ENCODE measurements at places on chromosomes 4 and X.

DNA sequence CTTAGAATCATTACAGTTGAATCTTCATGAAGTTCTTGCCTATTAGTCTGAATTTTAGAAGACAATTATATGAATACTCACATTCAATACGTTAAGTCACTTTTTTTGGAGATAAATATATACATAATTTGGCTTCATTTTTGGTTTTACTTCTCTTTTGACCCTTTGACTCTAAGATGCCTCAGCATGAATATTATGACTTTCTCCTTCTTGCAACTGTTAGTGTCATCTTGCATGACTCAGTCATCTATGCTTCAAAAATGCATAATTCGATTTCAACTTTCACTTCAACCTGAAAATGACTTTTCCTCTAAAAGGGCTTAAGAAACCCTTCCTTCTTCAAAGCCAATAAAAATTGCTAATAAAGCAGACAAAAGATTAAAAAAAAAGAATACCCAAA lies 1427.5 kb downstream of the ADGRL3 start:
- no peaks in the 10 kb centered on the region for H3K4me1 ChIP-seq
- H3K27ac ChIP-seq: no peak overlapping the region
- H3K4me3 ChIP-seq: no peak overlapping the region
- no peaks in the 10 kb centered on the region for H3K27me3 ChIP-seq
- no peak for DNase-seq
- H3K36me3 ChIP-seq: no peaks in the 10 kb centered on the region

DNA sequence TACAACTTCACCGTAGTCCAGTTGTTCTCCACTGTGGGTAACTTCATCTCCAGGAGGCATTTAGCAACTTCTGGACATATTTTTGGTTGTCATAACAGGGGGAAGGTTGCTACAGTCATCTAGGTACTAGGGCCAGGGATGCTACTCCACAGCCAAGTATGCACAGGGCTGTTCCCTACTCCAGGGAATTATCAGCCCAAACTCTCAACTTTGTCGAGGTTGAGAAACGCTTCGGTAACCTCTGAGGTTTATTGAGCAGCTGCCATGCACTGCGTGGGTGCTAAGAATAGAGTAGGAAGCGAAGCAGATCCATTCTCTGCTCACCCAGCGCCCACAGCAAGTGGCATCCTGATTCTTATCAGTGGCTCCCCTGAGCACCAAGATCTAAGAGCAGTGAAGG lies 8.2 kb downstream of the FGFBP1 start:
- H3K4me3 ChIP-seq: no peak overlapping the region
- DNase-seq: no peak
- H3K36me3 ChIP-seq: no peaks in the 10 kb centered on the region
- no peak overlapping the region for H3K27ac ChIP-seq
- H3K27me3 ChIP-seq: no peaks in the 10 kb centered on the region
- H3K4me1 ChIP-seq: peaks cover 16% of the 10 kb centered on the region

DNA sequence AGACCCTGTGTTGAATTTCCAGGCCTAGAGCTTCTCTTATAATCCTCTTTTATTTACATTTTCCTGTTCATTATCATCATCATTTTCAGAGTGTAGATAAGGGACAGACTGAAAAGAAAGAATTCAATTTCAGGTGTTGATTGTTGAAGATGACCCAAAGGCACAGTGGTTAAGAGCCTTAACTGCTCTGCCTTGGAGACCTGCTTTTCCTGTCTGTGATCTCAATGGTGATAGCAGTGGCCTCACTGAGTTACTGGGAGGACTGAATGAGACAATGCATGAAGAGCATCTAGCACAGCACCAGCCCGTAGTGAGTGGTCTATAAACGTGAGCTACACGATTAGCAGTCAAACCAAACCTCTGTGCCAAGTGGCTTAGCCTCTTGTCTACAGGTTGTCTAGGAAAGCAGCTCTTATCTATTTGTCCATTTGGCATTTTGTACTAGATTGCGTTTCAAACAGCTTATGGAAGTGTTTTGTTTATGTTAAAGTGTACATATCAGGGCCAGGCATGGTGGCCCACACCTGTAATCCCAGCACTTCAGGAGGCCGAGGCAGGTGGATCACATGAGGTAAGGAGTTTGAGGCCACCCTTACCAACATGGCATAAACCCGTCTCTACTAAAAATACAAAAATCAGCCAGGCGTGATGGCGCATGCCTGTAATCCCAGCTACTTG lies 41.5 kb downstream of the SETD7 start:
- DNase-seq: no peak
- no peak overlapping the region for H3K27ac ChIP-seq

GRCh38 chr4:87053176-87053658 lies 118.4 kb downstream of the AFF1 start:
- H3K27me3 ChIP-seq: peaks cover 4% of the 10 kb centered on the region
- DNase-seq: no peak
- no peak overlapping the region for H3K4me3 ChIP-seq
- no peaks in the 10 kb centered on the region for H3K36me3 ChIP-seq
- peaks cover 12% of the 10 kb centered on the region for H3K4me1 ChIP-seq
- H3K27ac ChIP-seq: no peak overlapping the region

- no peak for DNase-seq
- no peaks in the 10 kb centered on the region for H3K4me1 ChIP-seq
- no peaks in the 10 kb centered on the region for H3K36me3 ChIP-seq
These were observed 177.4 kb downstream of the COL25A1 start for GRCh38 chr4:109125084-109125483.

DNA sequence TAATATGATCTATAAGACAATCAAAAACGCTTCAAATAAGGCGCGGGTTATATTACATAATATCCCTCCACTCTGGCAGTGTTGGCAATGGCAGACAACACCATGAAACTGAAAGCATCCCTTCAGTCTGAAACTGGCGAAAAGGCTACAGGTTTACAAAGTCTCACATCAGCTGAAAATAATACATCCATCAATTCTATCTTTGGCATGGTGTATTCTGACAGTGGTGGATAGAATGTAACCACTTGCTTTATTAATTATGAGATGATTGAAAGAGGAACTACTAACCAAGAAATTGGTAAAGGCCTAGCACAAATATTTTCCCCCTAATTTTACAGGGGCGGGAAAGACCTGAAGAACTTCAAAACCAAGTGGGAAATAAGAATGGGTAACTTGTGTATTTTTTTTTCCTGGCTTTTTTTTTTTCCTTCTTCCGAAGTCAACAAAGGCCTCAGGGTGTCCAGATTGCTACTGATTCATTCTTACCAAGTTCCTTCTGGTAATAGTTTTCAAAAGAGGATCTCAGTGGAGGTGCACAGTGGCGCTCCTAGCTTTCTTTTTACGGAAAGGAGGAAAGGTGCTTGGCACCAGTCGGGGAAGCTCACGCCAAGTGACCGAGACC lies 728 bp downstream of the UBA6 start:
- no peaks in the 10 kb centered on the region for H3K27me3 ChIP-seq
- peak overlapping the region; percentile 53 for H3K27ac ChIP-seq
- peak overlapping the region; percentile 98 for H3K4me3 ChIP-seq
- H3K4me1 ChIP-seq: peaks cover 37% of the 10 kb centered on the region
- peaks cover 45% of the 10 kb centered on the region for H3K36me3 ChIP-seq

DNA sequence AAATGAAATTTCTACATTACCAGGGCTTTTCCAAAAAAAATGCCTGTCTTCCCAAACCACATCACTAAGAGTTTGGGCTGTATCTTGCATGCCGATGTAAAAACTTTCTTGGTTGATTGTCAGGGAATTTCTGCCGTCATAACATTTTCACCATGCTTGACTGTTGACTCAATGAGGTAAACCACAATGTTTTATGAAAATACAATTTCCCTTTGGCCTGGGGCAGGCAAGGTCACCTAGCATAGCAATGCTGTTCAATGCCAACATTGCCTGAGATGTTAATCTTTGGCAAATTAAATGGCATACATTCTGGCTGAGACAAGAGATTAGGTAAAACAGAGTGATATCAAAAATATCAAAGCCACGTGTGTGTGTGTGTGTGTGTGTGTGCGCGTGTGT lies 137.1 kb upstream of the TBL1X start:
- no peak for DNase-seq
- H3K36me3 ChIP-seq: no peaks in the 10 kb centered on the region
- H3K4me3 ChIP-seq: no peak overlapping the region
- no peaks in the 10 kb centered on the region for H3K4me1 ChIP-seq
- H3K27ac ChIP-seq: no peak overlapping the region
- no peaks in the 10 kb centered on the region for H3K27me3 ChIP-seq

DNA sequence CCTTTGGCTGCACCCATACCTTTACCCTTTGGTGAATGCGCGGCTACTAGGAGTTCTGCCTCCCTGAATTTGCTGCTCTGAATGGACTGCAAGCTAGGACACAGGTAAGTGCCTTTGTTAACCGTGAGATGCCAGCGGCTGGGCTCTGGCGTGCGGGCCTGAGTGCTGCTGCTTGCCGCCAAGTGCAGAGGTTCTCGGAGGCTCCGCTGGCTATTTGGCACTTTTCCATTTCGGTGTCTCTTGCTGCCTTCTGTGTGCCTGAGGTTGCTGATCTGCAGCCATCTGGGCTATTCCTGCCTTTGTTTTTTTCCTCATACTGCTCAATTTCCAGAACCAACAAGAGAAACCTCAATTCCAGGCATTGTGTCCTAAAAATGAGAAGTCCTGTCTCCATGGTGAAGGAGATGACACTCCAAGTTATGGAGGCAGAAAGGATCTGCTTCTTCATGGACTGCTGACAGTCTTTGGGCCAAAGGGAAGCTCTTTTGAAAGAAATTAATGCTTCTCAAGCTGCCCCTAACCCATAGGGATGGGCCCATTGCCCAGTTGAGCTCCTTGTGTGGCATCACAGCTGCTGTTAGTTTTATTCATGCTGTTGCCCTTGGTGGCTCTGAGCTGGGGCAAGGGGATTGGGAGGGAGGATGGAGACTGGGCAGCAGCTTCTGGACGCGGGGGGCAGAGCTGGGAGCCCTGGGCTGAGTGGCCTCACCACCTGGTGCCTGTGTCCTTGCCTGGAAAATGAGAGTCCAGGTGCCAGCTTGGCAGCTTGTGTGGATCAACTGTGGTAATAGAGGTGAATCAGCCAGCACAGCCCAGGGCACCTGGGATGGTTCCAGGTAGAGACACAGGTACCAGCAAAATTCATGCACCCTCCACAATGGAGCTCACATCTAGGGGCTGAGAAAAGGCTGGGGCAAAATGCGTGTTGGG lies 3.8 kb upstream of the TBC1D14 start:
- H3K4me3 ChIP-seq: no peak overlapping the region
- H3K27me3 ChIP-seq: no peaks in the 10 kb centered on the region
- H3K27ac ChIP-seq: no peak overlapping the region
- no peaks in the 10 kb centered on the region for H3K36me3 ChIP-seq

GRCh38 chr4:20403290-20403689 lies 151.6 kb downstream of the SLIT2 start:
- peak overlapping the region; percentile 42 for H3K4me3 ChIP-seq
- no peaks in the 10 kb centered on the region for H3K36me3 ChIP-seq

DNA sequence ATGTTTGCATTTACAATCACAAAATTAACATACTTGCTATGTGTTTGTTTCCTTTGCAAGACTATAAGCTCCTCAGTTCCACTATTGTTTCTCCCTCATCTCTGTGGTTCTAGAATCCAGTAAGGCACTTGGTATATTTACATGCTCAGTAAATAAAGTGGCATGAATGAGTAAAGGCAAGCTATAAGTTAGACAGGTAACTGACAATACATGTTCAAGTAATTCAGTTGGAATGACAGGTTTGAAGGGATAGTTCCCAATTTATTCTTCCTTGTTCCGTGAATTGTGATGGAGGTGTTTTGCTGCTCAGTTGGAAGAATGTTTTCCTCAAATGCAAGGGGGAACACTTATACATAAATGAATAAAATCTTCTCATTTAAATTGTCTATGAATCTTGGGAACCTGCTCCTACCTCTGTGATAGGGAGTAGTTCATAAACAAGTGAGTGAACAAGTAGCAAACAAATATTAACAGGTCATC lies 54.1 kb upstream of the DHX15 start:
- H3K36me3 ChIP-seq: no peaks in the 10 kb centered on the region
- DNase-seq: no peak
- no peaks in the 10 kb centered on the region for H3K27me3 ChIP-seq
- H3K4me1 ChIP-seq: no peaks in the 10 kb centered on the region

DNA sequence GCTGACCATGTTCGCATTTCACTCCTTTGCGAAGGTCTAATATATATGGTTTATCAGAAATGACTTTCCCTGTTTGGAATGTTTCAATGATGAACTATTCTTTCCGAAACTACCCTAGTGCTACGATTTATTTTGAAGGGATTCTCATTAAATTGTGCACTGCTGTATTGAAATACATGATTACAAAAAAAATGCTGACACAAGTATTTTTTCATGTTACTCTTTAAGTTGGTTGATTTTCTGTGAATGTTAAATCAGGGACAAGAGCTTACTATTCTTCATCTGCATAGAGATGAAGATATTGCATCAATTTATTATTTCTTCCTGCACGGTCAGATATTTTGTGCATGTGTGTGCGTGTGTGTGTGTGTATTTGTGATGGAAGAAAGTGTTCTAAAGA lies 731.5 kb upstream of the AGA start:
- no peaks in the 10 kb centered on the region for H3K27me3 ChIP-seq
- H3K36me3 ChIP-seq: no peaks in the 10 kb centered on the region
- no peak for DNase-seq

DNA sequence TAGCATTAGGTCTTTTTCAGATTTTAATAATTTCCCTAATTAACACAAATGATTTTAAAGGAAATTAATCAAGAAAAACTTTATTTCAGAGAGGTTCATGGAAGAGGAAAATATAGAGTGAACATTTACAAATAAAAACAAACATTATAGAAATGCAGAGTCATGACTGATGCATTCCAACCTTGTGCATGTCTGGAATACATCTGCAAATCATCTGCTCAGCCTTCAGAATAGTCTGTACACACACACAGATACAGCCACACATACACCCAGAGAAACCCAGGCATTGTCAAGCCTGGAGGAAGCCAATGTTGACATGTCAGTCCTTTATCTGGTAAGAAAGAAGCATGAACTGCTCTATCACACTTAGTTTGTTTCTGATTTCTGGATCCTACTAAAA lies 61.3 kb upstream of the NFKB1 start:
- no peak overlapping the region for H3K4me3 ChIP-seq
- no peaks in the 10 kb centered on the region for H3K27me3 ChIP-seq
- H3K4me1 ChIP-seq: peaks cover 5% of the 10 kb centered on the region
- no peaks in the 10 kb centered on the region for H3K36me3 ChIP-seq

GRCh38 chrX:150573106-150573505 lies 4.7 kb downstream of the MTM1 start:
- peaks cover 45% of the 10 kb centered on the region for H3K4me1 ChIP-seq
- H3K27ac ChIP-seq: no peak overlapping the region
- H3K4me3 ChIP-seq: no peak overlapping the region
- no peaks in the 10 kb centered on the region for H3K36me3 ChIP-seq
- no peaks in the 10 kb centered on the region for H3K27me3 ChIP-seq
- DNase-seq: no peak

- H3K4me3 ChIP-seq: no peak overlapping the region
- no peak overlapping the region for H3K27ac ChIP-seq
- DNase-seq: no peak
- H3K27me3 ChIP-seq: no peaks in the 10 kb centered on the region
- H3K36me3 ChIP-seq: no peaks in the 10 kb centered on the region
These were observed 585.0 kb downstream of the STPG2 start for GRCh38 chr4:97558204-97558778.

DNA sequence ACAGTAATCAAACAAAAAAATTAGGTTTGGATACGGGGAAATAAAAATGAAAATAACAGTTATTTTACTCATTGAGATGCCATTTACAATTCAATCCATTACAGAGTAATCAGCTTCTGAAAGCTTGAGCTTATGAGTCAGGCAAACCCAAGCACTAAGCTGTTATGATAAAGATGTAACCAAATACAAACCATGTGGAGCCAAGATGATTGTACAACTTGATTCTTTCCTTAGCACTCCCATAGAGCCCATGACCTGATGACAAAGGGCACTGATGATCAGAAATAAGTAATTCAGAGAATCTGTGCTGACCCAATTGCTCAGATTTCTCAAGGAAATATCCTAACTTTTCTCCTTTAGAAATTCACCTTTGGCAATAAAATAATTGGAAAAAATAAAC lies 40.5 kb upstream of the PRKG2 start:
- H3K4me3 ChIP-seq: no peak overlapping the region
- H3K36me3 ChIP-seq: no peaks in the 10 kb centered on the region
- H3K4me1 ChIP-seq: no peaks in the 10 kb centered on the region
- H3K27me3 ChIP-seq: no peaks in the 10 kb centered on the region
